ENCODE measurements at places on chromosomes 2 and 18. TPM values are rescaled to one million over a fixed set of nuclear protein-coding genes. Genes with fewer than 3 reads are reported as not detected.

DNA sequence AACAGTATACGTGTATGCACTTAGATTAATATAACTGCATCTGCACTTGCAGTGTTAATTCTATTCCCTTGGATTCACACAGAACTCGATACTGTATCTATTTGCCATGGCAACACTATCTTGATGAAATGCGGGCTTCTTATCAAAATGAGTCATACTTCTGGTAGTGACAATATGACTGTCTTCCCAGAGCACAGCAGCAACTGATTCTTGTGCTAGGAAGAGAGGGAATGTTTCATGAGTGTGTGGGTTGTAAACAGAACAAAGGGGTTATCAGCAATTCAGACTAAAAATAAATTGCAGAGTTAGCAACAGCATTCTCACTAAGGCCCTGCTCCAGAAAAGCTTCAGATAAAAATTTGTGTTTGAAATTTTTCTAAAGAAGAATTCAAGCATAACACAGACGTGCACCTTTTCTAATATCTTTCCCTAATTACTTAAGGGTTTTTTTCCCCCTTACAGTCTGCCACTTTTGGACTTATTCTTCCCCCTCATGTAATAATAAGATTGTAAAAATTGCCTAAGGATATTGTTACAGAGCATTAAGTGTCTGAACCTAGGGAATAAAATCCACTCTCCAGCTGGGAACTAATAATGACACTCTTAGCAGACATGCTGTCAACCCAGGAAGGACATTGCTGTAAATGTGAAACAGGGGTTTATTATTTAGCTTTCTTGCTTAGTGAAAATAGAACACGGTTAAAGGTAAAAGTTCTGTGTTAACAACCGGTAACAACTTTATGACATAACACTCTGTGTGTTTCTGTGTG lies 99.9 kb upstream of the SLC38A11 start:
- DNase-seq = no peak

- no peak for DNase-seq
Measured at GRCh38 chr18:9474108-9474982, 968 bp upstream of the RALBP1 start.

- DNase-seq = no peak
Measured at GRCh38 chr2:145906354-145906753, 1386.4 kb upstream of the ZEB2 start.

GRCh38 chr2:193895226-193895625 lies 1700.5 kb upstream of the TMEFF2 start:
- no peak for DNase-seq

DNA sequence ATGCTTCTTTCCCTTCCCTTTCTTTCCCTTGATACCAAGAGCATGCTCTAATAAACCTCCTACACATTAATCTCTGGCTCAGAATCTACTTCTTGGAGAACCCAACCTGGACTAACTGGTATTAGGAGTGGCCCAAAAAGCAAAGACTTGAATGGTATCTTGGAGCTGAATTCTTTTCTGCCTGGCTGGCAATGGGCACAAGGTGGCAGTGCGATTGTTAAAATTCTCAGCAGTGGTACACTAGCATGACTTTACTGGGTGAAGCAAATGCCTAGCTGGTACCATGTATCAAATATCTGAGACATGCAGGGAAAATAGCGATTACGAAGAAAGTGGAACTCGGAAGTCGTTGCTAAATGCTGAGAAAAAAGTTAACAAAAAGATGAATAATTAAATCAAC lies 376.1 kb downstream of the XIRP2 start:
- DNase-seq = no peak

DNA sequence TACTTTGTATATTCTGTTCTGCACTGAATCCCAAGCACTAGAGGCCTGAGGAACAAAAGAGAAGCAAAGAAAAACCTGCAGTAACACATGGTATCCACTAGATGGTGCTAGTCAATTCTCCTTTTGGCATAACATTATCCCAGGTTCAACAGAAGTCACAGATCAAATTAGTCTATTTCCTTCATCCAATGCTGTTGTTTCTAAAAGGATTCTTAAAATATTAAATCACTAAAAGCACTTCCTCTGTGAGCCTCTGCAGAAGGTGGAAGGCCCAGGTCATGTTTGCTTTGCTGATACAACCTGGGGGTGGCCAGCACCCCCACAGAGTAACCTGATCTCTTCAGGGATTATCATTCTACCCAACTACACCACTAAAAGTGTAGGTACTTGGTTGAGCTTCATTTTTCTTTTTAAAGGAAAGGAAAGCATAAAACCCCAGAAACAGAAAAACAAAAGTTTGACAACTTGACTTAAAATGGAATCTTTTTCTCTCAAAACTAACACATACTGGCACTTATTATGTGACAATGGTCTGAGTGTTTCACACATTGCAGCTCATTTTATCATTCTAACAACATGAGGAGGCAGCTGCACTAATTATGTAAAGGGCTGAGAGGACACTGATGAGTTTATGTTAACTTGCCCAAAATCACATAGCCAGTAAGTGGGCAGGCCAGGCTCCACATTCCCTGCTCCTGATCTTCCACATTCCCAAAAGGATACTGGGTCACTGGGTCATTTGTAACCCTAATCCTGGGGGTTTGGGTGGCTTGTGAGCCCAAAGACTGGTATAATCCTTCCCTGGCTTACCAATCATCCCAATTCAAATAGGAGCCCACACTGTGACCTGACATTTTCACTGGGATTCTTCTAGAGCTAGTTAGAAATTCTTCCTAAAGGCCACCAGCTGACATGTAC lies 66.8 kb upstream of the DNER start:
- DNase-seq = no peak

DNA sequence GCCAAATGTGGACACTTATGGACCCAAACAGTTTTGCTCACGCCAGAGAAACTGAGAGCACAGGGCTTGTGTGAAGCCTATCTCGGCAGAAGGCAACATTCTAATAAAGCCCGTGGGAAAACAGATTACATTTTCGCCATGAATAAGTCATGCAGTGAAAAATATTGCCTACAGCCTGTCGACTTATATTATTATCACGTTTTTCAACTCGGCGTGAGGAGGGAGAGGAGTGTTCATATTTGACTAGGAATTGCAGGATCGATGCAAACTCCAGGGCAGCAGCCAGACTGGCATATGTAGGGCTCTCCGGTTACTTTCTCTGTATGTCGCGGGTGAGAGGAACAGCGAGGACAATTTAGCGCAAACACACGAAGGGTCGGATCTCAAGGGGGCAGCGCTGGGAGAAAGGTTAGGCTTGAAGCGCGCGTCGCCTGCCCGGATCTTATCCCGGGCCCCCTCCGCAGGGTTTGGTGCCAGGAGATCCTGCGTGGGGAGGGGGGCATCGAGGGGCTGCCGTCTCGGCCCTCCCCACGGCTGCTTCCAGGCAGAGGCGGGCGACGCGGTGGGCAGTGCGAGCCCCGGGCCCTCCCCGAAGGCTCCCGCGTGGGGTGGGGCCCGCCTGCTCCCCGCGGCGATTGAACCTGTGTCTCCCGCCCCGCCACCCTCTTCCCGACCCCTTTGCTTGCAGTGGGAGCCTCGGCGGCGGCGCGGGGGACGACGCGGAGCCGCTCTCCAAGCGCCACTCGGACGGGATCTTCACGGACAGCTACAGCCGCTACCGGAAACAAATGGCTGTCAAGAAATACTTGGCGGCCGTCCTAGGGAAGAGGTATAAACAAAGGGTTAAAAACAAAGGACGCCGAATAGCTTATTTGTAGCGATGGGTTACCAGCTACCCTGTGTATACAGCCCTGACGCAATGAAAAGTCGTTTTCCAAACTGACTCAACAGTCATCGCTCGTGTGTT lies 4.4 kb downstream of the ADCYAP1 start:
- peak; percentile 51 for DNase-seq

GRCh38 chr2:163364736-163365135 lies 371.1 kb downstream of the FIGN start:
- no peak for DNase-seq

GRCh38 chr18:44789710-44790109 lies 109.0 kb downstream of the SETBP1 start:
- DNase-seq = no peak

DNA sequence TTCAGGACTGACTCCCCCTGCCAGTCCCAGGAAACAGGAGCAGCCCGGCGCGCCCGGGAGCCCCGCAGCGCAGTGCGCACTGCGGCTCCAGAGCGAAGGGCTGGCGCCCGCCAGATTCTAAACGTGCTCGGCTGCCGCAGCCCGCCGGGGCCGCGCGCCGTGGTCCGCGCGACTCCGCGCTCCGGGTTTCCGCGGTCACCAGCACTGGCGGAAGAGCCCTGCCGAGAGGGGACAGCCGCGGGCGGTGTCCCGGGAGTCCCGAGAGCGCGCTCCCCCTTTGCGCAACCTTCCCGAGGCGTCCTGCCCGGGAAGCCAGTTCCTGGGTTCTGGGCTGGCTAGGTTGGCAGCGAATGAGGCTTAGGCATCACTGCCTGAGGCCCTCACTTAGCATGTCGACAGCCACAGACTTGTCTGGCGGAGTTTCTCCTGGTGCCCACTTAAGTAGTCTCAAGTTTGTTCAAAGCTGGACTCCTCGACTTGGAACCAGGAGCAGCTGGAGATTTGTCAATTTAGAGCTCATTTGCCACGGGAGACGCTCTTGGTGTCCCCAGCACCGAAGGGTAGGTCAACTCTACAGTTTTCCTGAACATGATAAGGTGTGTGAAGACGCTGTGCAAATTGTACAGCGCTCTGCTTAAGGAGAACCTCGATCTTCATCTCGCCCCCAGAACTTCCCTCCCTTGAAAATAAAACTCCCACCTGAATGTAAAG lies 1.5 kb upstream of the VSNL1 start:
- peak; percentile 82 for DNase-seq

DNA sequence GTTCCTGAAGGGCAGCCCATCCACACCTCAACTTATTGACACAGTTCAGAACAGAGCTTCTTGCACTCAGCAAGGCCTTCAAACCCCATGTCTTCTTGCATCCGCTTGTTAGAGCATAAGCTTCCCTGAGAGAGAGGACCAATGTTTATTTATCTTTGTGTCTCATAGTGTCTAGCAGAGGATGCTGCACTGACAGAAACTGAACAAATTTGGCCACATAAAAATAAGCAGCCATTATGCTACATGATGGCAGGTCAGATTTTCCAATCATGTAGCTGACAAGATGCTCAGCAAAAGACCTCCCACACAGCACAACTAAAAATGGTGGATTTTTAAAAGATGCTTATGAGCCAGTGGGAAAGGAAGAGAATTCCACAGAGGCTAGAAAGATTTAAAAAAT lies 38.1 kb upstream of the SIGLEC15 start:
- no peak for DNase-seq

DNA sequence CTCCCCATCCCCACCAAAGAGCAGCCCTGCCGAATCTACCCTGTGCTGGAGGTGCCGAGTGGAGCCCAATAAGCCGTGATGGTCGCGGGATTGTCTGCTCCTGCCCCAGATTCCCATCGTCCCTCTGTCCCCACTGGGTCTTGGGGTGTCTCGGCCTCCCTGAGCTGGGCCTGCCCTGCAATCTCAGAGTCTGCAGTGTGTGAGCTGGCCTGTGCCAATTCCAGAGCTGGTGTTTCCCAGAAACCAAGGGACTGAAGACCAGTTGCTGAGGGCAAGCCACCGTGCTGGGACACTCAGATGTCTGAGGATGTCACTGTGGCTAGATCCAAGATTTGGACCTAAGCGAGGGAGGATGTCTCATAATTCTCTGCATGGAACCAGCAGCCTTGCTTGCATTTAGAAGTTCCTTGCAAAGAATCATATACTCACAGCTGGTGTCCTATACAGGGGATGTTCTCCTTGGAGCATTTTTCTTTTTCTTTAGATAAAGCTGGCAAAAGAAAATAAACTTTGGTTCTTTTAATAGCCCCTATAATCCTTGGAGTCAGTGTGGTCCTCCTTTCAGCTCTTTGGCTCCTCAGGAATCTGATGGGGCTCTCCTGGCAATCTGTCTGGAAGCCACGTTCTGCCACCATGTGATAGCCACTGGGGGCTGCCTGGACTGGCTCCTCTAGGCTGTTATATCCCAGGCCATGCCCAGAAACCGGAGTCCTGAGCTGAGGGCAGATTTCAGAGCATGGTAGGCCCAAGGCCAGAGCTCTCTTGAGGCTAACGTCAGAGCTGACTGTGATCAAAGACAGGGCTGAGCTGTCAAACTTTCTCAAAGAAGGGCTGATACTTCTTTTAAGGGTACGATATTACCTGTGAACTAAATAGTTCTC lies 140.1 kb upstream of the HAAO start:
- DNase-seq = no peak

Gene HOXD9
- total RNA-seq = 0.44 TPM

Gene POTEJ
- not detected for total RNA-seq

Gene LIPG
- 10.2 TPM for total RNA-seq

Gene RAX
- total RNA-seq = not detected

Gene FBLN7
- total RNA-seq = 0.20 TPM

Gene INPP5D
- 2.2 TPM for total RNA-seq

Gene NPC1
- total RNA-seq = 44.8 TPM

All from glutamatergic neuron (in vitro differentiated cells).